ENCODE measurements at places on chromosomes 2 and 18.
A peak's percentile ranks its signal among the peaks of the same experiment; 100 is the strongest.

DNA sequence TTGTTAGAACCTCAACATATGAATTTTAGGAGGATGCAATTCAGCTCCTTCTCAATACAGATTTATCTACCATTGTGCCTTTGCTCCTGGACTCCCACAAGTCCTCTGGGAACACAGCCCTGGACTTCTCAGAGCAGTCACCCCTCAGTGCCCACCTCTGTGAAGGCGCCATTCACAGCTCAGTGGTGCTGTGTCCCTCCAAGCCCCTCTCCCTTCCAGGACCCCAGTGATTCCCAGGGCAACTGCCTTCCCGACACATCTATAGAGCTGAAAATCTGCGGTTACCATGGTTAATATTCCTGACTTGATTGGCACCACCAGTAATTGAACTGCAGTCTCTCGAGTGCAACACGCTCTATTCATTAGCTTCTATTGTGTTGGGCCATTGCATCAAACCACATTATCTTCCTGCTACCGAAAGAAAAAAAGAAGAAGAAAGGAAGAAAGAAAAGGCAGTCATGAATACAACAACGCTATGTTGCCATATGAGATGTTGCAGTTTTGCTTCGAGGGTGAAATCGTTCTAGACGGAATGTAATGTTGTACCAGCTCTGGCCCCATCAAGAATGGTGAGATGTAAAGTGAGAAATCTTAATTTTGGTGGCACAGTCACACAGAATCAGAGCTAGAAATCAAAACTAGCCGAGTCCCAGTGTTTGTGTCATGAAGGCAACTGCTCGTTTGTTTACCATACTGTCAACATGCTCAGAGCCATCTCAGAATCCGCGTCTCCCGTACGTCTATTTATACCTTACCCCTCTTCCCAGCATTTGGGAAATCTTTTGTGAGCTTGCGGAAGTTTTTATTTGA lies 524.0 kb upstream of the ID2 start:
- no peak for DNase-seq

DNA sequence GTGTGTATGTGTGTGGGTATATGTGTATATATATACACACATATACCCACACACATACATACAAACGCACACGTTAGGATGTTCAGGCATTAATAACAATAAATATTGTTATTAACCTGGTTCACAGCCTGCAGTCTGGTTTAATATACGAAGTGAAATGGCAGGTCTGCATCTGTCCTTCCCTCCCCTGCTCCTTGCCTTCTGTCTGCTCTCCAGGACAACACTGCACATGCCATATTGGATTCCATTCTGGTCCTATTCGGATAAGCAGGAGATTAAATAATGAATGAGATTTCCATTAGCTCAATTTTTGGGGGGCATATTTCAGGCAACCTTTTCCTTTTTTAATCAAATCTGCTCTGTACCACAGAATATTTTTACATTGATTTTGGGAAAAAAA lies 158.0 kb downstream of the CELF4 start:
- DNase-seq: no peak

GRCh38 chr2:37330681-37331080 lies 6.0 kb upstream of the PRKD3 start:
- no peak for DNase-seq

- DNase-seq: no peak
These were observed 61.2 kb downstream of the ATOH8 start for GRCh38 chr2:85814802-85815550.

GRCh38 chr2:8877894-8878293 lies 40.5 kb upstream of the KIDINS220 start:
- DNase-seq: no peak

DNA sequence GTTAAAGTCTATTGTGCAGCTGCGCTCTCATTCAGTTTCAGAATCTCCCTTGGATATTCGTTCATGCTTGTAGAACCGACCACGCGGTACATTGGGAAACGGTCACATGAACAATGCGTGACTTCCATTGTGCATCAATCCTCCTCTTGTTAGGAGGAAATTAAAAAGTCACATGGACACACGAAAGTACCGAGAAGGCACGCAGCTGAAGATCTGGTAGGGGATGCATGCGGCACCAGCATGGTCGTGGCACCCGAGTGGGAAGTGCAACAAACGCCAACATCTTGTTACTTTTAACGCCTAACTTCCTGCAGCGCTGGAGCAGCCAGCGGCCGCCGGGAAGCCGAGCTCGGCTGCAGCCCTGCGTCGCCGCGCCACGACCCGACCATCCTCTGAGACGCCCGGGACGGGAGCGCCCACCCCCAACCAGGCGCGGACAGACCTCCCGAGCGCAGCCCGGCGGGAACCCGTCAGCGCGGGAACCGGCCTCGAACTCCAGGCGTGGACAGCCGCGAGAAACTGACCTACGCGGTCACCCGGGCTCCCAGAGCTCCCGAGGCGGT lies 412 bp downstream of the OSBPL1A start:
- peak; percentile 78 for DNase-seq

GRCh38 chr2:150280231-150280630 lies 207.2 kb downstream of the RND3 start:
- no peak for DNase-seq

GRCh38 chr18:28108254-28108653 lies 68.7 kb downstream of the CDH2 start:
- no peak for DNase-seq

DNA sequence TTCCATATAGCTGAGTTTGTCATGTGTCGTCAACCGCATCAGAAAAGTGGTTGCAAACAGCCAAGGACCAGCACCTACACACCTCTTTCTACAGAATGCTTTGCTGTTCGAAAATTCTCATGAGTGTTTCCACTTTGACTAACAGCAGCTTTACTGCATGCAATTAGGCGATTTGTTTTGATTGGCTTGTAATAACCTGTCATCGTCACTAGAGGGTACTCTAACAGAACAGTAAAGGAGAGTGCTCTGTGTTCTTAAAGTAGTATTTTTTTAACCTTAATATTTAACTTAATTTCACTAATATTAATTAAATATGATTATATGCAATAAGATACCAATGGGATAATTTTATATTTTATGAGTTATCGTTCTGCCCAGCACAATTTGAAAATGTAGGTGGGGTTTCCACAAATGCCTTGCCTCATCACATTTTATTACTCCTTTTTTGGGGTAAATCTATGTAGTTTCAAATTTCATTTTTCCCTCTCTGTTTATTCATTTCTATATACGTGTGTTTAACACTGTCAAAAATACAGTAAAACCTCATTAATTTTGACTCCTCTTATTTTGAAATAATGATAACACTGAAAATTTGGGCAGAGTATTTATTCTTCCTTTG lies 502.2 kb downstream of the NRXN1 start:
- peak; percentile 42 for DNase-seq

DNA sequence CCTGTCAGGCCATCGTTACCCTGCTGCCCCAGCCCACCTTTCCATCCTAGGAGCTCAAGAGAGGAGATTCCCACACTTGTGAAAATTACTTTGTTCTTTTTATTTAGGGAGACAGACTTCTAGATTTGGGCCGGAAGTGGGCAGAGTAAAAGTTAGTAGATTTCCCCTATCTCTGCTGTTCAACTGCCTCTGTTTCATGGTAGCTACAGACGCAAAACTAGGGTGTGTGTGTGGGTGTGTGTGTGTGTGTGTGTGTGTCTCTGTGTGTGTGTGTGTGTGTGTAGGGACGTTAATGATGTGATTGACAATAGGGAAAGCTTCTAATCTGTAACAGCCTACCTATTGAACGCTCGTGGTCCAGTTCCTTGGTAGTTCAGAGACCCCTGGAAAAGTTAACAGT lies 438 bp downstream of the PSMA8 start:
- DNase-seq: no peak

GRCh38 chr2:105915005-105915558 lies 170.4 kb downstream of the NCK2 start:
- DNase-seq: no peak

GRCh38 chr18:23231340-23232021 lies 96.2 kb downstream of the CABLES1 start:
- no peak for DNase-seq

DNA sequence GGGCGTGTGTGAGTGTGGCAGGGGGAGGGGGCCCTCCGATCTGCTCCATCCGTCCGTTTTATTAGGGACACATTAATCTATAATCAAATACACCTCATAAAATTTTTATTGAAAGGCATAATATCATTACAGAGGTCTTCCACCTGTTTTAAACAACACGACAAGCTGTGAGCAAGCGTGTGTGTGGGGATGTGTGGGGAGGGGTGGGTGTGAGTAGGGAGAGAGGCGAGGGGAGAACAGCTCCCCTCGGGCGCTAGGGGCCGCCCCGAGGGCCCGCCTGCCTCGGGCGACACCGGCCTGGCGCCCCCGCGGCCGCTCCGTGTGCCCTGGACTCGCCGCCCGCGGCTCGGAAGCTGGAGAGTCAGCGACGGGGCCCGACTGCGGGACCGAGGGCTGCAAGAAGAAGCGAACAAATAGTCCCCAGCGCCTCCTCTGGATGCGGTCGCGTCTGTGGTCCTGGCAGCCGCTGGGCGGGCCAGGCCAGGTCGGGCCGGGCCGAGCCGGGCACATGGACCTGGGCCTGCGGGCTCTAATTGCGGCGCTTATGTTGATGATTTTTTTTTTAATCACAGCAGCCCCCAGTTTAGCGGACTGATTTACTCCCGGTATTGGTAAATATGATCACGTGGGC lies 352 bp upstream of the HOXD9 start:
- DNase-seq: peak; percentile 57

DNA sequence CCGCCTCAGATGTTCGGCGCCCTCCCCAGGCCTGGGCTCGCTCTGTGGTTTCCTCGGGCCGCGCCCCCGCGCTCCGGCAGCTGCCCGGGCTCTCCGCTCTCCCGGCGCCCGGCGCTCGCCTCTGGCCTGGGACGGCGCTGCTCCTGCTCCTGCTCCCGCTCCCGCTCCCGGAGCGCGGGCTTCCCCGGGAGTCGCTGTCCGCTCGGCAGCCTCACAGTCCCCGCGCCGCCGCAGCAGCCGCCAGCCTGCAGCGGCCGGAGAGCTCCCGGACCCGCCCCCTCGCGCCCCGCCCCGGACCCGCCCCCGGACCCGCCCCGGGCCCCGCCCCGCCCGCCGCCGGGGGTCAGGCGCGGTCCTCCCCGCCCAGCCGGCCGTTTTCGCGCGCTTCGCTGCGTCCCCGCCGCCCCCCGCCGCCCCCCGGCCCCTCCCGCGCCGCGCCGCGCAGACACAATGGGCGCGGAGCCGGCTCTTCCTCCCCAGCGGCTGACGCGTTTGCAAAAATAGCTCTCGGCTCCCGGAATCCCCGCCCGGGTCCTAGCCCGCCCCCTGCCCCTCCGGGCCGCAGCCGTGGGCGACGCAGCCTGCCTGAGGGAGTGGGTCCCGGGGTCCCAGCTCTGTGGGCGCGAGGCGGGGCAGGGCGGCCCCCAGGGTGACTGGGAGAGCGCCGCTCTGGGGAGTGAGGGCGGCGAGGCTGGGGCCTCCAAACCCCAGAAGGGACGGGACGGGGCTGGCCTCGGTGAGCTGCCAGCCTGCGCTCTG lies at the start of gene ARL4C:
Gene ARL4C, minus strand, starts transcription at position 247 of the 759 bp plus-strand sequence. CDS start 495 bp downstream, outside the sequence.
- DNase-seq: peak; percentile 76

DNA sequence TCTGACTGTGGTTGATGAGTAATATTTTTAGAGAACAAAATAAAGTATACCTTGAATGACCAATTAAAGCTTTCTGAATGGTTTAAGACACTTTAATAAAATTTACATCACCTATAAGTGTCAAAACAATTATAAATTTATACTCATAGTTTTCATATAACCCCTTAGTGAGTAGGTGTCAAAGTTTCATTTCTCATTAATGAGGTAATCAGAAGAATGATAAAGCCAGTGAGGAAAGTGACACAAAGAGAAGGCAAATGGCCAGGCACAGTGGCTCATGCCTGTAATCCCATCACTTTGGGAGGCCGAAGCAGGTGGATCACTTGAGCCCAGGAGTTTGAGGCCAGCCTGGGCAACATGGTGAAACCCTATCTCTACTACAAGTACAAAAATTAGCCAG lies 60.8 kb upstream of the CTLA4 start:
- DNase-seq: no peak

- DNase-seq: no peak
These were observed 77.5 kb upstream of the LRATD1 start for GRCh38 chr2:14554849-14555545.

- DNase-seq: no peak
These were observed 33.4 kb downstream of the WDR43 start for GRCh38 chr2:28927878-28928277.

DNA sequence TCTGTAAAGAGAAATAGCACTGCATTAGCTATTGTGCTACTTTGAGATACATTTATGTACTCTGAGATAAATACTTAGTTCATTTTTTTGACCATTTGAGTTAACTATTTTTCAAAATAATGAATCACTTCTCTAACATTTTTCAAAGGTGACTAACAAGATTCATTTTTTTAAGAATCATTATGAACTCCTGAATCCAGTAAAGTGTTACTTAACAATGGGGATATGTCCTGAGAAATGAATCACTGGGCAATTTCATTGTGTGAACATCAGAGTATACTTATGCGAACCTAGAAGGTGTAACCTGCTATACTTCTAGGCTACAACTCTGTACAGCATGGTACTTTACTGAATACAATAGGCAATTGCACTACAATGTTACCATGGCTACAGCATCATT lies 355.8 kb downstream of the ARL6IP6 start:
- DNase-seq: no peak

DNA sequence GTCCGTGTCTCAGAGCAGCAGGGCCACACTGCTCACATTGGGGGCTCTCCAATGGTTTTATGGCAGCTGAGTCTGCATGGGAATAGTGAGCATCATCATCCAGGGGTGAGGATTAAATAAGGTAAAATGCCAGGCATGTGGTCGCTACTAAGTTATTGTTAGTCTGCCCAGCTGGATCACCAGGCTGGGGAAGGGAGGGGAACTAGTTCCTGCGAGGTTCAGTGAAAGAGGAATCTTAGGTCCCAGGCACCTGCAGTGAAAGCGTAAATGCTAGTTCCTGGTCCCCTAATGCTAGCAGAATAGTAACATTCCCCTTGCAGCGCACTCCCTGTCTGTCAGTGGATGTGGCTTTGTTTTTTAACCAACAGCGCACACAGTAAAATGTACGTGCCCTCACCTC lies 60.1 kb downstream of the ARHGEF4 start:
- no peak for DNase-seq

DNA sequence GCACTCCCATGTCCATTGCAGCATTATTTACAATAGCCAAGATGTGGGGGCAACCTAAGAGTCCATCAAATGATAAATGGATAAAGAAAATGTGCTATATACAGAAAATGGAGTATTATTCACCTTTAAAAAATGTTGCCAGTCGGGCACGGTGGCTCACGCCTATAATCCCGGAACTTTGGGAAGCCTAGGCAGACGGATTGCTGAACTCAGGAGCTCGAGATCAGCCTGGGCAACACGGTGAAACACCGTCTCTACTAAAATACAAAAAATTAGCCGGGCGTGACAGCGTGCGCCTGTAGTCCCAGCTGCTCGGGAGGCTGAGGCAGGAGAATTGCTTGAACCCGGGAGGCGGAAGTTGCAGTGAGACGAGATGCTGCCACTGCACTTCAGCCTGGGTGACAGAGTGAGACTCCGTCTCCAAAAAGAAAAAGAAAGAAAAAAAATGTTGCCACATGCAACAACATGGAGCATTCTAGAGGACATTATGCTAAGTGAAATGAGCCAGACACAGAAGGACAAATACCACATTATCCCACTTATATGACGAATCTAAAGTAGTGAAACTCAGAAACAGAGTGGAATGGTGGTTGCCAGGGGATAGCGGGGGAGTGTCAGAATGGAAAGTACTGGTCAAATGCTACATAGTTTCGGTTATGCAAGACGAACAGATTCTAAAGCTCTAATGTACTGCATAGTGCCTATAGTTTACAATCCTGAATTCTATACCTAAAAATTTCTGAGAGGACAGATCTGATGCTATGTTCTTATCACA lies 1385.6 kb upstream of the TMEFF2 start:
- no peak for DNase-seq

GRCh38 chr2:215920244-215921100 lies 92.9 kb downstream of the MREG start:
- DNase-seq: peak; percentile 58

GRCh38 chr18:55778788-55779690 lies 191.0 kb upstream of the TCF4 start:
- no peak for DNase-seq

Data from NCI-H345 (cell line).